ENCODE measurements at places on chromosomes 11 and 22.
A peak's percentile ranks its signal among the peaks of the same experiment; 100 is the strongest.

GRCh38 chr11:111438168-111438567, 59.1 kb upstream of the POU2AF1 start:
- DNase-seq = no peak

GRCh38 chr22:29693671-29694070, 26.1 kb upstream of the CABP7 start:
- no peak for DNase-seq

- peak; percentile 87 for DNase-seq
These were observed 40.5 kb downstream of the LRRC32 start for GRCh38 chr11:76629853-76630599.

- DNase-seq = no peak
These were observed 17.8 kb upstream of the CCDC179 start for GRCh38 chr11:22878039-22878438.

DNA sequence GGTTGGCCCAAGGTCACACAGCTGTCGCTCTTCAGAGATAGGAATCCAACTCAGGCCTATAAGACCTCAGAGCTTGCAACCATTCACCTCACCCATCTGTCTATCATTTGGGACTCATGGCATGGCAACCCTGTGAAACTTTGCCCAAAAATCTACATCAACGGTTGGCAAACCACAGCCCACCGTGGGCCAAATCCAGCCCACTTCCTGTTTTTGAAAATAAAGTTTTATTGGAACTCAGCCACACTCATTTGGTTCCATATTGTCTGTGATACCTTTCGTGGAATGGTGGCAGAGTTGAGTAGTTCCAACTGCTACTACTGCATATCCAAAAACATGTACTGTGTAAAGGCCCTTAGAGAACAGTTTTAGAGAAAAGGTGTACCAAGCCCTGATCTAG, 307.8 kb downstream of the MN1 start:
- DNase-seq = no peak

GRCh38 chr11:83676056-83676601, 390.0 kb upstream of the CCDC90B start:
- DNase-seq = no peak

GRCh38 chr11:125347261-125347585, 148.8 kb downstream of the FEZ1 start:
- no peak for DNase-seq

DNA sequence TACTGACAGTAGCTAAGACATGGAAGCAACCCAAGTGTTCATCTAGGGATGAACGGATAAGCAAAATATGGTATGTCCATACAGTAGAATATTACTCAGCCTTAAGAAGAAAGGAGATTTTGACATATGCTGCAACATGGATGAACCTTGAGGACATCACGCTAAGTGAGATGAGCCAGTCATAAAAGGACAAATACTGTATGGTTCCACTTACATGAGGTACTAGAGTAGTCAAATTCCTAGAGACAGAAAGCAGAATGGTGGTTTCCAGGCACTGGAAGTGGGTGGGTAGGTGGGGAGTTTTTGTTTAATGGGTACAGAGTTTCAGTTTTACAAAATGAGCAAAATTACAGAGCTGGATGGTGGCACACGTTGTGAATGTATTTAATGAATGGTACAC, 18.1 kb downstream of the CHST1 start:
- no peak for DNase-seq

- no peak for DNase-seq
These were observed 264.2 kb downstream of the GRM5 start for GRCh38 chr11:88801484-88802123.

GRCh38 chr11:119623682-119624081, 105.3 kb downstream of the NECTIN1 start:
- no peak for DNase-seq

DNA sequence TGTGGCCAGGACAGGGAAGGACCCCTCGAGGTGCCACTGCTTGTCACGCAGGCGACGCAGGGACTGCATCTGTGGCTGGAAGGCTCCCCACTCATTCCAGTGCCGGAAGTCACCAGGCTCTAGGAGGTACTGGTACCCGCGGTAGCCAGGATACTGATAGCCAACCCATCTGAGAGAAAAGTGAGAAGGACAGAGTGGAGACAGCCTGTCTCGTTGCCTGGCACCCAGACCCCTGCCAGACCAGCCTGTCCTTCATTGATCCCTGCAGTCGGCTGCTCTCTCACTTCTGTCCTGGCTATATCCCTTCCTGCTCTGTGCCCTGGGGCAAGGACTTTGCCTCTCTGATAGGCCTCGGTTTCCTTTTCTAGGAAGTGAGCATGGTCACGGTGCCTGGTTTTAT, 9.6 kb upstream of the TPST2 start:
- no peak for DNase-seq

DNA sequence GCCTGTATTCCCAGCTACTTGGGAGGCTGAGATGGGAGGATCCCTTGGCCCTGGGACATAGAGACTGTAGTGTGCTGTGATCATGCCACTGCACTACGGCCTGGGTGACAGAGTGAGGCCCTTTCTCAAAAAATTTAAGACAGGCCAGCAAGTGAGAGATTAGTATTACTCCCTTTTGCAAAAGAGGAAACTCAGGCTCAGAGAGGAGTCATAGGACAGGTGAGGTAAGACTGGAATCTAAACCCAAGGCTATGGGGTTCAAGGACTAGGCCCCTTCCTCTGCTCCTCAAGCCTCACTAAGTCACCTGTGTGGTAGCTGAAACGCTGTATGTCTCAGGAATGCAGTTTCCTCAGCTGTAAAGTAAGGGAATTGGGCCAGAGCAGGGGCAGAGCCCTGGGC, 1.6 kb upstream of the P2RY2 start:
- DNase-seq = no peak

DNA sequence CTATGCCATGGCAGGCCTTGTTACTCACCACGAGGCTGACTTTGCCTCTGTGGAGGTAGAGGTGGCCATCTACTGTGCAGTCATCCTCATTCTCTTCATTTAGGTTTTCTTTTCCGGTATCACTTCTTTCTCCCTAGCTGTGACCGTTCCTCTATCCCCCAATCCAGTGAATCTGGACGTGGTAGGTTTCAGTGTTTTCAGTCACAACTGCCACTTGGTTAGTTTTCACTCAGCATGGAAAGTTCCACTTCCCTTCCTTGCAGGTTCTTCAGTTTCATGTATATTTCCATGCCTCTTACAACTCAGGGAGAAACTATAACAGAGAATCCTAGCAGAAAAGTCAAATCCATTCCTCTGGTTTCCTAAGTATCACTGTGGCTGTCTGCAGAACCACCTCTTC, 1.9 kb downstream of the HPS4 start:
- DNase-seq = no peak

DNA sequence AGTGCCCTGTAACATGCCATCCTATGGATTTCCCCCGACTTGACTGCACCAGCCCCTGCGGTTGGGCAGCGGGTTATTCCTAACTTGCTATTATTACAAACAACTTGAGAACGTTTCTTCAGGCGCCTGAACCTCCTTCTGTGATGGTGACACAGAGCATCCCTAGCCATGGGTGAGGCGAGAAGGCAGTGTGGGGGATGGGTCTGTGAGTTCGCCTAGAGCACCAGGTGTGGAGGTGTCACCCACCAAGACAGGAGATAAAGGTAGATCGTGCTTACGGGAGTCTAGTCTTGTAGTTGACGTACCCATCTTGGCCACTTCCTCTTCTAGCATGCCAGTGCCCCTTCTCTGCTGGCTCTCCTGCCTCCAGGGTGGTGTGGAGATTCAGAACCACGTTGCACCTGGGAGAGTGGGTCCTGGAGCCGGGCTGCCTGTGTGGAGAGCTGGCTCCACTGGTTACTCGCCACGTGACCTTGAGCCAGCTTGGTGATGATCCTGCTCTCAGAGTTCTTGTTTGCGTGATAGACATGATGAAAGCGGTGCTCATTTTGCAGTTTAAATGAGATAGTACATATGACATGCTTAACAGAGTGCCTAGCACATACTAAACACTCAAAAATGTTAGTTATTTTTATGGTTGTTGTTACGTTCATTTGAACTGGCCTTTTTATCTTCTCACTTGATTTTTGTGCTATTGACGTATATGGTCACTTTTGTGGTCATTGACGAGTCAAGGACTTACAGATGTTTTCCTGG, 37.8 kb downstream of the TBC1D22A start:
- DNase-seq = no peak

DNA sequence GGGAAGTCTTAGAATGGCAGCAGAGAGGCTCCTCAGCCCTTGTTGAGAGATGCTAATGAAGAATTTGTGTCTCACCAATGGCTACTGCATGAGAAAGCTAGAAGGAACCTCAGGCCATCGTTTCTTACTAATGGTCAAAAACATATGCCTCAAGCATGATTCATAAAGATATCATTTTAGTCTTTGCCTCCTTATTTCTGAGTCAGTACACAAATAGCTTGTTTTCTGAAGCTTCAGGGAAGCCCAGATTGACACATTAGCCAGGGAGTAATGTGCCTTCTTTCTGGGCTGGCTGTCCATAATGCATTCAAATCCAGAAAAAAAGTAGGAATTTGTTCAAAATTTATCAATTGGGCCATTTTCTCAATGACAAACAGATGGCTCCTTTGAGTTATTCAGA, 169.4 kb upstream of the ZBED5 start:
- peak; percentile 86 for DNase-seq

GRCh38 chr22:49789289-49790141, 38.2 kb downstream of the BRD1 start:
- peak; percentile 67 for DNase-seq

GRCh38 chr11:61832754-61833153, 4.7 kb downstream of the FADS2 start:
- no peak for DNase-seq

GRCh38 chr11:10076458-10077141, 217.4 kb downstream of the SBF2 start:
- peak; percentile 89 for DNase-seq

DNA sequence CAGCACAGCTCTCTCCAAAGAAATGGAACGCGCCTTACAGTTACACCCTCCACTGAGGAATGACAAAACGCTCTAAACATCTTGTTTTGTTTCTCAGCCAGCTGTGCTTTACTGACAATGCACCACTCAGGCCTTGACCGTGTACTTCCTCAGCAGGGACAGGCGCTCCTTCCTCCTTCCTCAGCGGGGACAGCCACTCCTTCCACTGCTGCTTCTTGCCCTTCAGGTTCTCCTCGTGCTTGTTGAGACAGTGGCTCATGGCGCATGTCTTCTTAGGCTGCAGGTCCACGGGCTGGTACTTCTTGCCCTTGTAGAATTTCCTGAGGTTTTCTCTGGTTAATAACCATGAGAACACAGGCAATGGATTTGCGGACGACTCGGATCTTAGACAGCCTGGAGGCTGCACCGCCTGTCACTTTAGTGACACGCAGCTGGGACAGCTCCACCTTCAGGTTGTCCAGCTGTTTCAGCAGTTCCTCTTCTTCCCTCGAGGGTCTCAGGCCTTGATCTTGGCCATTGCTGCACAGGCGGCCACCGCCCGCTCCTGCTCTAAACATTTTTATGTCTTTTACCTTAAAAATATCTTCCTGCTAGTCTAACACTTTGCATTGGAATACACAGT, 613.8 kb downstream of the BRD1 start:
- no peak for DNase-seq

DNA sequence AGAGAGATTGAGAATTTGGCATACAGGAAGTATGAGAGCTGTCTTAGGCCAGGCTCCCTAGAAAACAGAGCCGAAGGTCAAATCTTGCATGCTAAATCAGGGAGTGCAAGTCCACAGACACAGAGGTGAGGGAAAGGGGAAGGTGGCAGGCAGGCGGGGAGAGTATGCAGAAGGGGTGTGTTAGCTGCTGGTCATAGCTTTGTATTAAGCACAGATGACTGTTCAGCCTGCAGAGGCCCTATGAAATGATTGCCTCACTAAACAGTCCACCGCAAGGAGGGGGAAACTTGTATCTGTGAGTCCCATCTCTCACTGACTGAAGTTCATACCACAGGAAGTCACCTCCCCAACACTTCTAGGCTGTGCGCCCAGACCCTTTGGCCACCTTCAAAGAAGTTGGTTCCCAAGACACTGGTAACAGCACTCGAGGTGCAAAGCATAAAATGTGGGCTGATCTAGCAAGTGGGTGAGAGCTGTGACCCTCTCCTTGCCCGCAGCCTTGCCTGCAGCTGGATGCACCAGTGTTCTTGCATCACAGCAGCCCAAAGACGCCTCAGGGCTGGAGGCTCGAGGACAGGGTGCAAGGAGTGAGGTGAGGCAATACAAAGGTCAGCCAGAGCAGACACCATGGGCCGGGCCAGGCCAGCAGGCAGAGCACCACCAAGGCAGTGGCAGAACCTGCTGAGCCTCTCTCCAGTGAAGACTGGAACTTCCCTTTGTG, 115.3 kb upstream of the TBCEL start:
- no peak for DNase-seq

- DNase-seq = no peak
These were observed 8.5 kb downstream of the ABCC8 start for GRCh38 chr11:17468122-17468521.

- DNase-seq = peak; percentile 28
These were observed 67.5 kb downstream of the PRR5L start for GRCh38 chr11:36363361-36364268.

GRCh38 chr11:126403658-126404057, 48.2 kb downstream of the ST3GAL4 start:
- no peak for DNase-seq

- peak; percentile 48 for DNase-seq
These were observed 12.4 kb downstream of the PICK1 start for GRCh38 chr22:38069372-38070249.

GRCh38 chr11:34234086-34234740, 123.6 kb downstream of the ABTB2 start:
- peak; percentile 70 for DNase-seq

DNA sequence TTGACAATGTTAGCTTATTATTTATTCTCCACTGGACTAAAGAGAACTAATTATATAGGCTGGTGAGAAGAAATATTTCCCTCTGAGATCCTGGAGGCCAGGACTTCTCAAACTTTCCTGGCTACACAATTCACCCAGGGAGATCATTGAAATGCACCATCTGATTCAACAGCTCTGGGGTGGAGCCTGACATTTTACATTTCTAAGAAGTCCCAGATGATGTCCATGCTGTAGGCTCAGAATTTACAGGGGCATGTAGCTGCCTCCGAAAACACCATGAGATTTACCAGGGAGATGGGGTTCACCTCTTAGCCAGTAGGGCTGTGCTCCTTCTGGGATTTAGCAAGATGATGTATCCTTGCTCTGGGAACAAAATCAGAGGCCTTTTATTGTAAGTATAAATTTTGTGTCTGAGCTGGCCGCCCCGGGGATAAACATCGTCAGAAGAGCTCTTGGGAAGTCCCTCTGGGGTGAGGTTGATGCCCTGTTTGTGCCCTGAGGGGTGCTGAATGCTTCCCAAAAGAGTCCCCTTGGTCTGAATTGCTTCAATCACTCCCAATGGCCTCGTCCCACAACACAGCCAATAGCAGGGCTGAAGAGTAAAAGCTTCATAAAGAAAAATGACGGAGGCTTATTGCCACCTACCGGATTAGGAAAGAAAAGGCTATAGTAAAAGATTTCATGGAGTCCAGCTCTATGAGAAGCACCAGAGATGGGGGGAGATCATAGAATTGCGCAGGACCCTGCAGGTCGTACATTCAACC, 33.4 kb upstream of the API5 start:
- DNase-seq = peak; percentile 59

- no peak for DNase-seq
These were observed 205.1 kb upstream of the CADM1 start for GRCh38 chr11:115709297-115709696.

GRCh38 chr11:122439866-122440810, 215.4 kb upstream of the UBASH3B start:
- DNase-seq = peak; percentile 27

GRCh38 chr11:62577046-62577714, 3.5 kb upstream of the EEF1G start:
- peak; percentile 71 for DNase-seq

- DNase-seq = no peak
These were observed 629 bp downstream of the PSMA1 start for GRCh38 chr11:14519597-14519916.

- DNase-seq = peak; percentile 94
These were observed 21.2 kb upstream of the FEZ1 start for GRCh38 chr11:125517116-125517770.

GRCh38 chr11:35855671-35856070, 88.2 kb upstream of the LDLRAD3 start:
- no peak for DNase-seq

All from cardiac fibroblast (primary cell).